ENCODE measurements at places on chromosomes 1 and 21.

DNA sequence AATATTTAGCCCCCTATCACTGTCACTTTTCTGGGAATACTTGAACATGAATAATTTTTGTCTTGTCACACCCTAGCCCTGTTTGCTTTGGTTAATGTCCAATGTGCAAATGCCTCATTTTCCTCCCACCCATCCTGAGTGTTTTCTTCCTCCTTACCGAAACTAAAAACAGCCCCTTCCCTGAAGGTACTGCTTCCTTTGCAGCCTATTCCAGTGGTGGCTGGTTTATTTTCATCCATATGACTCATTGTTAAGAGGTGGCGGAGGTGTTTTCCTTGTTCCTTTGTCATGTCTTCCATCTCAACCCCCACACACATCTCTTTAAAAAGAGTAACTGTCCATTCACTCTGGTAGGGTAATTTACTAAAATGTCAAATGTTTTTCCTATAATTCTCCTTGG lies 40.4 kb downstream of the CD55 start:
- no peak for DNase-seq

DNA sequence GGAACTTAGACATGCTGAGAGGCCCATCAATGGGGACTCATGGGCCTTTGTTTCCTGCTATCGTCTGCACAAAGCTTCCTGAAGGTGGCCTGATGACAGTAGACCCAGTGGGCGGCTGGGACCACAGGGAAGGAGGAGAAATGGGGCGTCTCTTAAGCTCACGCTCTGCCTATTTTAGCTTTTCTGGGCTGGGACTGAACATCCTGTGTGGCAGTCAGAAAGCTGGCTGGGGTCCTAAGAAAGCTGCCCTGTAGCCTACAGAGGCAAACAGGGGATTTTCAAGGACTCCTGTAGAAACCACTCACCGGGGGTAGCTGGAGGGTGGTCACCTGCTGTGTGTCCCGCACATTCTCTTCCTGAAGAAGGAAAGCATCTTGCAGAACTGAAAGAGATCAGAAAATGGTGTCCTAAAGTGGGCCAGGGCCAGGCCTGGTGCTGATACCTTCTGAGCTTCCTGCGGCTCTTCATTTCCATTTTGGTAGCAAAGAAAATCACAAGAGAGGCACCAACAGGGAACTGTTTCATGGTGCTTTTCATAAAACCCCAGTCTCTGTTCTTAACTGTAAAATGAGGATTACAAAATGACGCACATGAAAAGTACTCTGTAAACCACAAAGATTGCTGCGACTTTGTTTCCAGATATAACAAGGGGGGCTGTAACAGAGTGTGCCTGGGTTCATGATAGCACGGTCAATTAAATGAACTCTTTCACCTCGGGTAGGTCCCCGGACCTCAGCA lies 8.6 kb downstream of the ZNF496 start:
- DNase-seq: no peak

DNA sequence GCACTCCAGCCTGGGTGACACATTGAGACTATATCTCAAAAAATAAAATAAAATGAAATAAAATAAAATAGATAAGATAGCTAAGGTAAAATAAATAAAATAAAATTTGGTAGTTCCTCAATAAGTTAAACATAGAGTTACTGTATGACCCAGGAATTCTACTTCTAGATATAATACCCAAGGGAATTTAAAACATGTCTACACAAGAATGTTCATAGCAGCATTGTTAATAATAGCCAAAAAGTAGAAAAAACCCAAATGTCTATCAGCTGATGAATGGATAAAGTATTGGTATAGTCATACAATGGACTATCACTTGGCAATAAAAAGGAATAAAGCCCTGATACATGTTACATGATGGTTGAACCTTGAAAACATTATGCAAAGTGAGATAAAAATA lies 47.8 kb downstream of the CEP350 start:
- DNase-seq: no peak

- no peak for DNase-seq
Measured at GRCh38 chr1:94675373-94675772, 133.8 kb upstream of the F3 start.

DNA sequence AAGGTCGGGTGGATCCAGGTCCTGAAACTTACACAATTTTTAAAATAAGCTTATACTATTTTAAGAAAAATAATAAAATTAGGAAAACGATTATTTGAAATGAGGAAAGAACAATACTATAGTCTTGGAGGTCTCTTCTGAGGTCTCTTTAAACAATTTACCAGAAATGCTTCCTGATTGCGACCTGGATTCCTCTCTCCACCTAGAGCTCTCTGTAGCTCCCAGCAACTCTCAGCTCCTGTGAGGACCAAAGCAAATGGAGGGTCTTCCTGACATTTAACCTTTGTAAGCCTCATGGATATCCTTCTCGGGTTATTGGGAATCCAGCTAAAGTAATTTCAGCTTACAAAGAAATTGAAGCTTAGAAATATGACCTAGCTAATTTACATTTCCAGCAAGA lies 886 bp downstream of the BTBD8 start:
- no peak for DNase-seq
